GM23338 (cell line): ENCODE measurements at places on chromosomes 7 and 10. TPM values are rescaled to one million over a fixed set of nuclear protein-coding genes. Genes with fewer than 3 reads are reported as not detected.
A peak's percentile ranks its signal among the peaks of the same experiment; 100 is the strongest.

DNA sequence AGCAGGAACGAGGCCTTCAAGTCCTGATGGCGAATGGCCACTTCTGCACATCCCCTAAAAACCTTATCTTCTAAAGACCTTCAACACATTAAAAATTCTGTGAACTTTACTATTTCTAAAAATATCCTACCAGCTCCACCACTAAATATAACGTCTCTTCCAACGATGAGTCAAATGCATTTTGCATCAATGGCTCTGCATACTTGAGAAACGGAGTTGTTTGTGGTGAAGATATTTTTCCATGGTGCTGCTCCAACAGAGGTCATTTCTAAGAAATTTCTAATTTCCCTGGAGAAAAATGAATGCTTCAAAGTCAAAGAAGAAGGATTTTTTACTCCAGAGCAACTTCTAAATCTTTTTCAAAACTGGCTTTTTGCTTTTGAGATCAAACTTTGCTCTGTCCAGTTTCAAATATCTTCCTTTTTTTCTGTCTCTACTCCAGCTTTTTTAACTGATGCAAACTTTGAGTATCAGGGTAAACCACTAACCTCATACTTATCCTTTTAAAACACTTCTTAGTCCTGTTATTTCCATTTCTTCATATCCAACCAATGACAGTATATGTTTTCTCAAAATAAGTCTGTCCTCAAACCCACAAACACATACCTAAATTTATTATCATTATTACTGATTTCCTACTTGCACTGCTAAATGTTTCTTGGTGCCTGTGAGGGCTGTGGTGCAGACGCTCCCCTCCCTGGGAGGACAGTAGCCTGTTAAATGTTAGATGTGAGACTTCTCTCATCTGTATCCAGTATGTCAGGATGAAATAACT, 258.1 kb downstream of the KLF6 start:
- no peaks in the 10 kb centered on the region for H3K4me1 ChIP-seq
- no peaks in the 10 kb centered on the region for H3K36me3 ChIP-seq
- no peaks in the 10 kb centered on the region for H3K27me3 ChIP-seq
- DNase-seq = no peak

- peak; percentile 87 for DNase-seq
- peak overlapping the region; percentile 82; the same call in 1 of the 2 replicates for H3K27ac ChIP-seq
- no peaks in the 10 kb centered on the region for H3K27me3 ChIP-seq
- H3K36me3 ChIP-seq = peaks cover 34% of the 10 kb centered on the region
- H3K4me3 ChIP-seq = no peak overlapping the region
Measured at GRCh38 chr7:149209518-149210269, 14.3 kb downstream of the ZNF282 start.

DNA sequence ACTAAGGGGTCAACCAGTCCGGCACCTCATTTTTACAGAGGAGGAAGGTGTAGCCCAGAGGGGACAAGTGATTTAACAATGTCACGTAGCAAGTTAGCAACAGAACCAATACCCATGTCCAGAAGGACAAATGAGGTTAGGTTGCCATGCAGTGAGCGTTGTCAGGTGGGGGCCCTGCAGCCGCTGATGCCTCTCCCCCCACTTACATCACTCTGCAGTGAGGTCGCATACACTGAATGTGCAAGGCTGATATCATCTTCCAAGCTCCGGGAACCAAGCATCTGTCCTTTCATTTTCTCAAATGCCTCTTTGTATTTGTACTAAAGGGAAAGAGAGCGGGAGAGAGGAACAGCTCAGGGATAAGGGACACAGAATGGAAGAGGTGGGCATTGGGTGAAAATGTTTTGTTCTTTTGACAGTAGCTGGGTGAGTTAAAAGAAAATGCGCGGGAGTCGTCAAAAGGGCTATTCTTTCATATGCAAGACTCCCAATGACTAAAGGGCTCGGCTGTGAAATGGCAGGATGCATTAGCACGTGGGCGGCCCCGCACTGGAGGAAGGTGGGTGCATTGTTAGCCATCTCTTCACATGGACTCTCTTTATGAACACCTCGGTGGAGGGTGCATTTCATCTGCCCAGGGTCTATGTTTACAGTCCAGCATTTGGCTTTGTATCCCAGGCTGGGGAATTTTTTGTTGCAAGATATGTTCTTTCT, 49.7 kb downstream of the NRAP start:
- peaks cover 5% of the 10 kb centered on the region for H3K27me3 ChIP-seq
- peaks cover 38% of the 10 kb centered on the region for H3K4me1 ChIP-seq
- H3K36me3 ChIP-seq = no peaks in the 10 kb centered on the region

DNA sequence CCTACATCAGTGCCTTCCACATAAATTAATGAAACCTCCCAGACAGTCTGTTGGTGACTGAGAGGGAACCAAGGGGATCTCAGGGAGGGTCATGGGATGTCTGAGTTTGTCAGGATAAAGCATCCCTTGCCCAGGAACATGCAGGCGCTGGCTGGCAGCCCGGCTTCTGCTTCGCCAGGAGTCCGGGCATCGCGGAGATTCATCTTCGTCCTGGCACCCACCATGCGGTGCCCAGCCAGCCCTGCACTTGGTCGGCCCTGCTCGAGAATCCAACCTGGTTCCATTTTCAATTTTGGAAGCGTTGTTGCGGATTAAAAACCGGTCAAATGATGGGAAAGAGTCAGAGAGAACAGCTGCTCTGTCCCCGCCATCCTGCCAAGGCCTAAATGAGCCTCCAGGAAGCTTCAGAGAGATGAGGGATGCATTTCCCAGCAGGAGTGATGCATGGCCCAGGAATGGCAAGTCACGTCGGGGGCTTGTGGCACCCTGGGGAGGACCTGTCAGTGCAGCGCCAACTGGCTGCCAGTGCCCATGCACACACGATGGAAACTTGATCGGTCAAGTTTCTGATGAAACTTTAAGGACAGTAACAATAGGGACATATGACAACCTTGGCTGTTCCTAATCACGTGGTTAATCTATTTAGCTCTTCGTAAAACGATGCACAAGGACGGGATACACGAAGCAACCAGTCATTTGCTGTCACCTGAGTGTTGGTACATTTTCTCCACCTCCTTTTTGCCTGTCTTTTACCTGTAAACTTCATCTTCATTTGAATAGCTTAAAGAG, 260.8 kb upstream of the MKI67 start:
- no peak overlapping the region for H3K4me3 ChIP-seq
- H3K4me1 ChIP-seq = no peaks in the 10 kb centered on the region
- H3K27me3 ChIP-seq = no peaks in the 10 kb centered on the region
- no peak overlapping the region for H3K27ac ChIP-seq
- no peak for DNase-seq

DNA sequence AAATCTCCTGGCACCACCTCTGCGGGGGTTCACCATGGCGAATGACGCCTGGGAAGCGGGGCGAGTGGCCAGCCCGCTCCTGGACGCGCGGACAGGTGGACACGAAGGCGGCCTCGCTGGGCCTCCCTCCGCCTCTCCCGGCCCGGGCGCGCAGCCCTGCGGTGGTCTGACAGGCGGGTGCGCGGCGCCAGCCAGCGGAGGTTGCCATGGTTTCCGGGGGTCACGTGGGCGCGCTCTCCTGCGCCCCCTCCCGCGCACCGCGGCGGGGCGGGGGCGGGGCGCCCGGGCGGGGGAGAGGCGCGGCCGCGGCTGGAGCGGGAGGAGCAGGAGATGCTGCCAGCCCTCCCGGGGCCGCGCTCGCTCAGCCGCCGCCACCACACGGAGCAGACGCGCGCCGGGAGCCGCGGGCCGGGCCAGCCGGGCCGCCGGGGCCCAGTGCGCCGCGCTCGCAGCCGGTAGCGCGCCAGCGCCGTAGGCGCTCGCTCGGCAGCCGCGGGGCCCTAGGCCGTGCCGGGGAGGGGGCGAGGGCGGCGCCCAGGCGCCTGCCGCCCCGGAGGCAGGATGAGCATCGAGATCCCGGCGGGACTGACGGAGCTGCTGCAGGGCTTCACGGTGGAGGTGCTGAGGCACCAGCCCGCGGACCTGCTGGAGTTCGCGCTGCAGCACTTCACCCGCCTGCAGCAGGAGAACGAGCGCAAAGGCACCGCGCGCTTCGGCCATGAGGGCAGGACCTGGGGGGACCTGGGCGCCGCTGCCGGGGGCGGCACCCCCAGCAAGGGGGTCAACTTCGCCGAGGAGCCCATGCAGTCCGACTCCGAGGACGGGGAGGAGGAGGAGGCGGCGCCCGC, at the start of gene PRKAR2B:
Gene PRKAR2B (plus strand): TSS at position 359 of the 848 bp plus-strand sequence. CDS start 203 bp downstream, at position 562.
- H3K27me3 ChIP-seq = peaks cover 5% of the 10 kb centered on the region
- peaks cover 39% of the 10 kb centered on the region for H3K4me1 ChIP-seq
- H3K4me3 ChIP-seq = peak within 1 kb of the TSS; percentile 94
- H3K27ac ChIP-seq = no peak within 1 kb of the TSS

- no peak overlapping the region for H3K27ac ChIP-seq
- H3K36me3 ChIP-seq = no peaks in the 10 kb centered on the region
- DNase-seq = no peak
- H3K27me3 ChIP-seq = no peaks in the 10 kb centered on the region
- H3K4me1 ChIP-seq = no peaks in the 10 kb centered on the region
- no peak overlapping the region for H3K4me3 ChIP-seq
Measured at GRCh38 chr10:124874-125273, 10.4 kb upstream of the ZMYND11 start.

DNA sequence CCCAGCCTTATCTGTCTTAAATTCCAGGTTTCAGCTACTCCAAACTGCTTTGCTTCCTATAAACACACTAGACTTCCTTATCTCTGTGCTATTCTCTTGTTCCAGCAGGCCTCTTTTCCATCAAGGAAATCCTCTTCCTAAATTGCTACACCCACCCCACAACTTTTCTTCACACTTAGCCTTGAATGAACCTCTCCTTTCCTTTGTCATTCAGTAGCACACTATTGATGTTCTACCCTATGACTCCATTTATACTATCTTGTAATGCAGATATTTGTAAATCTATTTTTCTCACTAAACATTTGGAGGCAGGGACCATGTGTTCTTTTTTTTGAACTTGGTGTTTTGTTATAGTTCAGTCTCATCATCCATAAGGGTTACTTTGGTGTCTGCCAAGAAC, 3.7 kb downstream of the SLC16A9 start:
- no peak overlapping the region for H3K4me3 ChIP-seq

GRCh38 chr7:32266932-32267475, 196.8 kb upstream of the PDE1C start:
- no peaks in the 10 kb centered on the region for H3K36me3 ChIP-seq
- H3K4me1 ChIP-seq = peaks cover 11% of the 10 kb centered on the region
- H3K27ac ChIP-seq = no peak overlapping the region
- no peak overlapping the region for H3K4me3 ChIP-seq
- H3K27me3 ChIP-seq = no peaks in the 10 kb centered on the region

- H3K4me3 ChIP-seq = no peak overlapping the region
- H3K4me1 ChIP-seq = no peaks in the 10 kb centered on the region
- H3K27me3 ChIP-seq = no peaks in the 10 kb centered on the region
Measured at GRCh38 chr7:56578612-56579011, 462.4 kb upstream of the NUPR2 start.

- H3K27me3 ChIP-seq = no peaks in the 10 kb centered on the region
- no peak for DNase-seq
- no peaks in the 10 kb centered on the region for H3K36me3 ChIP-seq
- H3K4me1 ChIP-seq = peaks cover 10% of the 10 kb centered on the region
Measured at GRCh38 chr7:112056409-112056808, 149.8 kb downstream of the DOCK4 start.

Gene UCN3
- not detected in 2 replicates for total RNA-seq

Gene EN2
- not detected in 2 replicates for total RNA-seq

Gene OLAH
- total RNA-seq = not detected in 2 replicates

Gene PWWP2B
- total RNA-seq = 8.6 and 12.8 TPM in 2 replicates

Gene PPP1R17
- 0.27 and 0.52 TPM in 2 replicates for total RNA-seq

Gene LAMTOR4
- 138 and 145 TPM in 2 replicates for total RNA-seq

Gene SORCS1
- total RNA-seq = 7.4 and 8.9 TPM in 2 replicates
